ENCODE measurements at places on chromosomes 16 and 17.

- no peak for DNase-seq
Observed at GRCh38 chr17:15381707-15382106, 40.3 kb upstream of the TEKT3 start.

DNA sequence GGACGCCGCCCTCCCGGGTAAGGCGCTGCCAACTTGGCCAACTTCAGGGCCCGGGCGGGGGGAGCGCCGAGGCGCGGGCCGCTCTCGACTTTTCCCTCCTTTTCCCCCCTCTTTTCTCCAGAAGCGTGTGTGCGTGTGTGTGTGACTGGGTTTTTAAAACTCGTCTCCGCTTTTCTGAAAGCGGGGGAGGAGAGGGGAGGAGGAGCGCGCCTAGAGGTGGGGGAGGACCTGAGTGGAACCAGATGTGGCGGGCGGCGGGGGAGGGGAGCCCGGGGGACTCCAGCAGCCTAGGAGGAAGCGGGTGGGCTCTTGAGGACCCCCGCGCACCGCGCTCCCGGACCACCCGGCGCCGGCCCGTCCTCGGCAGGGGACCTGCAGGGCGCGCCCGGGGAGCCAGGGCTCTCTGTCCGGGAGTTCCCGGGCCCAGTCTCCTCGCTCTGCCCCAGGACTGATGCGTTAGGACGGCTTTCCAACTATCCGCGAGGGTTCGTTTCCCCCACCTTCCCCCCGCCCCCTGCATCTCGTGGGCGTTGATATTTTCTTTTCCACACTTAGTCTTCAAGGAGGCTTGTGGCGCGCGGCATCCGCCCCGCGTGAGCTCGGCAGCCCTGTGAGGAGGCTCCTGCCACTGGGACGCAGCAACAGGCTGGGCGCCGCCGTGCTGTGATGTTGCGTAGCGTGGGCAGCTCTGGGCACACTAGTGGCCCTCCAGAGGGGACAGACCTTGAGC lies 599 bp downstream of the MRC2 start:
- DNase-seq: no peak

DNA sequence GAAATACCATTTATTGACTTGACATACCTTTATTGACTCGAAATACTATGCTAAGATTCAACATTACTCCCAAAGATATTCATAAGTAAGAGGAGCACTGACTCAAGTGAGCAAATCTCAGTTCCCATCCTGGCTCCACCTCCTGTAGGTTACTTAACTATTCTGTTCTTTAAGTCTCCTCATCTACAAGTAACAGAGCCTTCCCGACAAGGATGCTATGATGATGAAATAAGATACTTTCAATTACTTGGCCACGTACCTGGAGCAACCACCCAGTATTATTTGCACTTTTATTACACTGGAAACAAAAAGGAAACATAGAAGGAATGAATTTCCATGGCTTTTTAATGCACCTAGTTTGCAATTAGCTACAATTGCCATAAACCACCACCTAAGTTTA lies 16.3 kb downstream of the KANSL1 start:
- DNase-seq: no peak

DNA sequence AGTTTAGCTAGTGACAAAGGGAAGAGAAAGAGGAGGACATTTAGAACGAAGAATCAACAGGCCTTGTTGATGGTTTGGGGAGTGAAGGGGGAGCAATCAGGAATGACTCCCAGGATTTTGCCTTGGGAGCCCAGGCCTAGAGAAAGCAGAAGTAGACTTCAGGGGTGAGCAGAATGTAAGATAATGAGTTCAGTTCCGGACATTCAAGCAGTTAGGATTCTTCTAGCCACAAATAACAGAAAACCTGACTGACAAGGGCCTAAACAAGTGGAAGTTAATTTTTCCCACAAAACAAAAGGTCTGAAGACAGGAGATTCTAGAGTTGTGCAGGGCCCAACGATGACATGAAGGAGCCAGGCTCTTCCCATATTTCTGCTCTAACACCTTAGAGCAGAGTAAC lies 45.9 kb downstream of the SKAP1 start:
- no peak for DNase-seq

GRCh38 chr17:78174346-78174869 lies 6.0 kb downstream of the SYNGR2 start:
- DNase-seq: no peak

- no peak for DNase-seq
Observed at GRCh38 chr16:56363781-56364565, 61.4 kb downstream of the AMFR start.

DNA sequence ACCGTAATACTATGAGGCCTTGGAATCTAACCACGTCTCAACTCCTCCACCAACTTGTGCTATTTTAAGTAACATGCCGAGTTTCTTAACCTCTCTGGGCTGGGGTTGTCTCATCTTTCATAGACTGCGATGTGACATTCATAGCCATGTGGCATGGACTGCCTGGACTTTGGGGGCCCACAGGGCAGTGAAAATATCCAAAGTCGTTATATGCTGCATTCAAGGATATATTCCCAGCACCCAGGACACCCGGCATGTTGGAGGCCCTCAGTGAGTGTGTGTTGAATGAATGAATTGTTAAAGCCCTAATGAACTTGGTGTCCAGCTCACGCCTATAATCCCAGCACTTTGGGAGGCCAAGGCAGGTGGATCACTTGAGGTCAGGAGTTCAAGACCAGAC lies 203.1 kb downstream of the CBLN1 start:
- no peak for DNase-seq

- no peak for DNase-seq
Observed at GRCh38 chr16:67449336-67449735, 18.4 kb downstream of the HSD11B2 start.

DNA sequence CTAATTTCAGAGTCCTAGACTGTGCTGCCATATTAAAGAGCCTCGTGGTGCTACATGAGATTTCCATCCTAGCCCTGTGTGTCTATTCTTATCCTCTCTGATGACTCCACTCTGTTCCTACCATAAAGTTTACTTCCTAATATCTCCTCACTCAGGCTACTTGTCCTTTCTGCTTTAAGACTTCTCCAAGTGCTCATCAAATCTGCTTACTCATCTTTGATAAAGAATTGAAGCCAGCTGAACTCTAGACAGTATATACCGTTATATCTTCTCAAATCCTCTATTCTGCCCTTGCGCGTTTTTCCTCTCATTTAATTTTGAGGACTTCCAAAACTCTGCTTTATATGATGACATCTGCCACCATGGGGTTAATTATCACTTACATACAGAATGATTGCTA lies 539.5 kb downstream of the HAPSTR1 start:
- DNase-seq: no peak

DNA sequence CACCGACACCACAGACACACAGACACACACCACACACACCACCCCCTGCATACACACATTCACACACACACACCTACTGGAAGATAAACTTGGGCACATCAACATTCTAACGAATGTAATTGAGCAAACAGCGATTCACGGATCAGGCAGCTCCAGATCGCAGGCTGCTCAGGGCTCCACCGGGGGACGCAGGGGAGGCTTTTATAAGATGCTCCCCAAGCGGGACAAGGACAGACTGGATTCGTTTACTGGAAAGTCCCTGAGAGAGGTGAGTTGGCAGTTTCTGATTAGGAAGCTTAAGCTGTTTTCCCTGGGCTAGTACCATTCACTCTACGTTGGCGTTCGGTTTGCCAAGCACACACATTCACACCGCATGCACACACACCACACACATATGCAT lies 281.3 kb downstream of the IRF8 start:
- DNase-seq: no peak

- DNase-seq: no peak
Observed at GRCh38 chr16:85387171-85387507, 226.0 kb upstream of the GSE1 start.

DNA sequence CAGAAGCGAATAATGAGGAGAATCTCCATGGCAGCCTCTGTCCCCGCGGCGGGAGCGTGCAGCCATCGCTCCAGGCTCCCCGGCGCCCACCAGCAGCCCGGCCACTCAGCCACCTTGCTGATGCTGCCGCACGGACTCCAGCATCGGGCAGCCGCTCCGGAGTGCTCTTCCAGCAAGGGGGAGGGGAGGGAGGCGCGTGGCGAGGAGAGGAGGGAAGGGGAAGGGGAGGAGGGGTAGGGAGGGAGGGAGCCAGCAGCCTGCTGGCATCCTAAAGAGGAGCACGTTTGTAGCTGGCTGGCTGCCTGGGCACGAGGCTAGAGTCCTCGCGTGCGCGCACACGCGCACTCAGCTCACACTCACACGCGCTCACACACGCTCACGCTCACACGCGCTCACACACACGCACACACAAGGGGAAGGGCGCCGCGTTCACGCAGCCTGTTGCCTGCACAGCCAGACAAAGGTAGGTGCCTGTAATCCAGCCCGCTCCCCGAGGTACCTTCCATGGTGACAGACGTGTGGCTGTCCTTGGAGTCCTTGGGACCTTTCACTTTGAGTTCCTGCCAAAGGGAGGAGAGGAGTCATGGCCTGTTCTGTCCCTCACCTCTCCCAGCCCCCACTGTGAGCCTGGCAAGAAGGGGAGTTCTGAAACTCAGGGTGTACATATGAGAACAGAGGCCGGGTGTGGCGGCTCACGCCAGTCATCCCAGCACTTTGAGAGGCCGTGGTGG lies 82.1 kb downstream of the TIMM22 start:
- DNase-seq: no peak

- DNase-seq: no peak
Observed at GRCh38 chr17:42653179-42654124, 5.6 kb upstream of the TUBG2 start.

DNA sequence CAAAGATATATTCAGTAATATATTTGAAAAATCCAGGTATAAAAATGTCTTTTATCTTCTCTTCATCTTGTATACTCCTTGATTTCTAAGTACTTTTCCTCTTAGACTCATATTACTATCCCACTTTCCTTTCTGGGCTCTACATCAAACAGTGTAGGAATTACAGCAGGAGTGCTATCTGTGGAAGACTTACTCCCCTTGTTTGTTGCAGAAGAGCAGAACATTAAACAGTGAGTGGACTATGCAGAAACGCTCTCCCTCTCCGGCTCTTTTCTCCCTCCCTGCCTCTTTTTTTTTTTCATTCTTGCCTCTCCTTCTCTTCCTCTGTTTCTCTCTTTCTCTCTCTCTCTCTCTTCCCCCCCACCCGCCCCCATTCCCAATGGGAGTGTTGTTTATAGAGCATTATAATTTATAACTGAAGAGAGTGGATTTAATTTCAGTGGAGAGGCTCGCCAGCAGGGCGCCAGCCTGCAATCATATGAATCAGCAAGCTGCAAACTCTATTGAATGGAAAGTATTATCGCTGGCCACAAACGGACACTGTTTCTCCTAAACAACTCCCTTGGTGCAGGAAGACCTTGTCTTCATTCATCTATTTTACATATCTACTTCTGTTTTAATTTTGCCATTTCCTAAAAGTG lies 242.3 kb upstream of the TBX2 start:
- no peak for DNase-seq

- no peak for DNase-seq
Observed at GRCh38 chr16:61897657-61898056, 138.6 kb downstream of the CDH8 start.

DNA sequence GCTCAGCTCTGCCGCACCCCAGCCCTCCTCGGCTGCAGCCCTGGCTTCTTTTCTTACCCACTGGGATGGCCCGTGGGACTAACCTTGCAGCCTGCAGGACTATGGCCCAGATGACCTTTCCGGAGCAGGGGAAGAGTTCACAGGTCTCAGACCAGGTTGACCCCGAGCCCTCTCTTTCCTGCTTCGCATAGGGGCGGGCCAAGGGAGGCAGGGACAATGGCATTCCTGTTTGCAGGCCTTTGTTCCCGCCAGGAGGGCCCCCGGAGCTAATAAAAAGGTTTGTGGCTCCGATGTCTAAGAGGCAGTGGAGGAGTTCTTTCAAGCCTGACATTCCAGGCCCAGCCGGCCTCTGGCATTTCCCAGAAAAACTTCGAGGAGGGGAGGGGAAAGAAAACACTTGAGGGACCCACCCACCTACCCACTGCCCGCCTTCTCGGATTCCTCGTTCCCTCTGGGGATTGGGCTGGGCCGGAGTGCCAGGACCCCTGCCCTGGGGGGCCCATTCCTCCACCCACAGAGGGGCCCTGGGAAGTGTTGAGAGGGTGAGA lies 5.8 kb upstream of the SOCS3 start:
- DNase-seq: no peak

- no peak for DNase-seq
Observed at GRCh38 chr16:85999778-86000177, 100.8 kb downstream of the IRF8 start.

GRCh38 chr17:8799570-8800212 lies 526 bp upstream of the MFSD6L start:
- no peak for DNase-seq

DNA sequence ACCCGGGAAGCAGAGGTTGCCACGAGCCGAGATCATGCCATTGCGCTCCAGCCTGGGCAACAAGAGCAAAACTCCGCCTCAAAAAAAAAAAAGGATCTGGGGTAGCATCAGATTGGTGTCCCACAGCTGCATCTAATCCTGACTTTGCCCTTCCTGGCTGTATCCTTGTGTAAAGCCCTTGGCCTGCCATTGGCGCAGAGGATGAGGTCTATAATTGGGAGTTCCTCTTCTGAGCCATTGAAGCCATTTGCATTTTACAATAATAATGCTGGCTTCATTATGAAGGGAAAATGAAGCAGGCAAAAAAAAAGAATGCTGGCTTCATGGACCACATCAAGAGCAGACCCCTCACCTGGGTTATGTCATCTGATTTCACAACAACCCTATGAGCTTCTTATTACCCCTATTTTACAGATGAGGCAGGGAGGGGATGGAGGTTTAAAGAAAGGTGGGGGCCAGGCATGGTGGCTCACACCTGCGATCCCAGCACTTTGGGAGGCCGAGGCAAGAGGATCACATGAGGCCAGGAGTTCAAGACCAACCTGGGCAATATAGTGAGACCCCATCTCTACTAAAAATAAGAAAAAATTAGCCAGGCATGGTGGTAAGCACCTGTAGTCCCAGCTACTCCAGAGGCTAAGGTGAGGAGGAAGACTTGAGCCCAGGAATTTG lies 1.2 kb upstream of the LITAFD start:
- DNase-seq: no peak

- no peak for DNase-seq
Observed at GRCh38 chr16:88957887-88958577, 19.0 kb downstream of the CBFA2T3 start.

DNA sequence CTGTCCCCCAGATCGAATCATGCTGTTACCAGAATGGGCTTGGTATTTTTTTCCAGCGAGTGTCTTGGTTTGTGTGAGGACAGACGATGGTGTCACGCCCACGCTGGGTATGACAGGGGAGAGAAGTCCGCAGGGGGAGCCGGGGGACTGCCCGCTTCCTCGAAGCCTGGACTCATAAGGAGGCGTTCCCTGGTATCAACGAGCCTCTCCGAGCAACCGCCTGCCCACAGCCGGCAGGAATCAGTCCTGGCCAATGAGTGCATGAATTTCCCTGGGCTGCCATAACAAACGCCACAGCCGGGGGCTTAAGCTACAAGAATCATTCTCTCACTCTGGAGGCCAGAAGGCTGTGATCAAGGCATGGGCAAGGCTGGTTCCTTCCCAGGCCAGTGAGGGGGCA lies 26.1 kb upstream of the JPH3 start:
- no peak for DNase-seq

- DNase-seq: no peak
Observed at GRCh38 chr16:25544294-25544693, 147.5 kb upstream of the HS3ST4 start.

GRCh38 chr16:56889206-56889605 lies 24.2 kb downstream of the SLC12A3 start:
- no peak for DNase-seq

GRCh38 chr16:3098459-3099394 lies at the start of gene ZSCAN10:
Gene ZSCAN10 (minus strand): TSS chr16:3099294. CDS start chr16:3092937, 6,357 bp downstream.
- DNase-seq: no peak

Data from stimulated activated CD4-positive, alpha-beta T cell treated with anti-CD3 and anti-CD28 coated beads, Interleukin-12 subunit alpha, Interleukin-12 subunit beta, amount 100 ng/mL, for 48 hours (primary cell).